T-helper 2 cell (primary cell): ENCODE measurements at places on chromosomes 3 and 15.

DNA sequence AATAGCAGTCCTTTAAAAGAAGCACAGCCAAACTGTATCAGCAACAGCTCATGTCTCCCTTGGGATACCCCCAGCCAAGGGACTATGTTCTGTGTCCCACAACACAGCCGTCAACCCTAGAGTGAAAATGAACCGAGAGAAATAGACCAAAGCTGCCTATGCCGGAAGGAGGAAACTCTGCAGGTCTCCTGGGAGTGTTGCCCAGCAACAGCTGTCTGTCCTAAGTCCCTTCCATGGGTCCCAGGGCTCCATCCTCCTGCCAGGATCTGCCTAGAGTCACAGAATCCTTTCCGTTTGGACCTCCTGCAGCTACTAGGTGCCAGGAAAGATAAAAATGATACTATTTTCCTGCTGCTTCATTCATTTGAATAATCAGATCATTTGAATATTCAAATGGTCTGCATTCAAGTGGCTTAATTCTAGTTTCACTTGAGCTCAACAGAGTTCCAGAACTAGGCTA is 53.1 kb downstream of the TRANK1 start:
- DNase-seq: no peak

DNA sequence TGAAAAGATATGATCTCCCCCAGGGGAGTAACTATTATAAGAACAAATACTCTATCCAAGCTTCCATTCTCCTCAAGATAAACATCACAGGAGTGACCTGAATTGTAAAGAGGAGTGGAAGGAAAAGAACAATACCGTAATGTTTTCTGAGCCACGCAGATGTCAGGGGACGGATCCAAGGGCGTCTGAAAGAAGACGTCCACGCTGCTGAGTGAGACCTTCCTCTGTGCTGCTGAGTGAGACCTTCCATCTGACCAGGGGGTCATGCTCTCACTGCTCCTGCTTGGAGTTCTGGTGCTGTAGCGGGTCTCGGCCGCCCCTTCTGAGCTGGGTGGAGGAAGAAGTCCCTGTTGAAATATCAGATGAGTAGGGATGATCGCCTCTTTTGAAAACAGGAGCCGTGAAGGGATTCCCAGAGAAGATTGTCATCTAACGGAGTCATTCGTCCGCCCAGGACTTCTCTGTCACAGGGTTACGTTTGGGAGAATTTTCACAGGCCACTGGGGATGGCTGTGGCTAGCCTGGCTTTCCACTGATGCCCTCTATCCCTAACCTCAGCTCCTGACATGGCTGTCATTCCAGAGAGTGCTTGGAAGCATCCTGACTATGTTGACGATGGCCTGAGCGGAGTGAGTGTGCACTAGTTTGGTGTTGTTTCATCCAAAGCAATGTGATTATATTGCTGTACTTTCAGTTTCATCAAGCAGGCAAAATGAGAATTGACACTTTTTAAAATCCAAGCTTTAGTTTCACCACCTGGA is 184.9 kb downstream of the APBA2 start:
- DNase-seq: no peak

- DNase-seq: no peak
These were observed 32.8 kb downstream of the CACNA2D2 start for GRCh38 chr3:50470658-50471057.

DNA sequence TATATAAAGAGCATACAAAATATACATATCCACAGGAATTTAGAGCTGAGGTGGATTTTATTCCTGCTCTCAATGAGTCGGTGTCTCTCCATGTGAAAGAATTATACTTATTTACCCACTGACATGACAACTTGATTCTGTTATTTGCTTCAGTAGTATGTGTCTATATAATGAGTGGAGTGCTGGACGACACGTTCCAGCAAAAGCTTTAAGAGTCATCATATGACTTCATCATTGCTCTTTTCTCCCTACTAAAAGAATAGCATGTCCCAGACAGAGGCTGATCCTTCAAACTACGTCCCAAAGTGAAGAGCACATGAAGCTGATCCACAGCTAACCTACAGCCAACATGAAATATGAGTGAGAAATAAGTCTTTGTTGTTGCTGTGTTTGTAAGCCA is 54.3 kb upstream of the GNB4 start:
- DNase-seq: no peak

- DNase-seq: no peak
These were observed 61.3 kb downstream of the CTDSPL start for GRCh38 chr3:37922721-37923568.

- no peak for DNase-seq
These were observed 20.9 kb downstream of the PGBD4 start for GRCh38 chr15:34122771-34123183.
